ENCODE measurements at places on chromosomes 2 and 18.

- DNase-seq = no peak
These were observed 15.6 kb downstream of the SUCLG1 start for GRCh38 chr2:84443477-84443876.

GRCh38 chr18:26090130-26091046, at the start of gene SS18:
Gene SS18, minus strand, starts transcription at chr18:26090613. Its CDS starts 44 bp downstream, at chr18:26090569.
- DNase-seq = peak; percentile 95

- DNase-seq = no peak
These were observed 232.4 kb downstream of the MEIS1 start for GRCh38 chr2:66667301-66667700.

DNA sequence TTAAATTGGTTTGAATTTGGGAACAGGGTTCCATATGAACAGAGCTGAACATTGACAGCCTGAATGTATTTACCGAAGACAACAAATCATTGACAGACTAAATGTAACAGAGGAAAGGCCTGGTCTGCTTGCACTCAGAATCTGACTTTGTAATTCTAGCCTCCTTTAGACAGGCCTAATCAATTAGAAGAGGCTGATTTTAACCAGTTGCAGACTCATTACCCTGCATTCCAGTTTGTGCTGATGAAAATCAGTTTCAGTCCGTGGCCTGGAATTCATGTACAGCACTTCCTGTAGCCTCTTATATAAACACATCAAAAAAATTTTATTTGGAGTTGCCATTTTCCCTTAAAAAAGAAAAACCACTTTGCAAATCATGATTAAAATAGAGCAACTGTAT, 93.1 kb upstream of the ZFP36L2 start:
- no peak for DNase-seq

- DNase-seq = no peak
These were observed 266.6 kb downstream of the SRBD1 start for GRCh38 chr2:45344502-45344901.

GRCh38 chr2:162890690-162891311, 52.2 kb upstream of the KCNH7 start:
- DNase-seq = no peak

- DNase-seq = no peak
These were observed 64.1 kb upstream of the ADAM23 start for GRCh38 chr2:206379266-206379665.

- no peak for DNase-seq
These were observed 351.9 kb downstream of the LRRTM1 start for GRCh38 chr2:79952616-79953015.

Data from hypothalamus (tissue), 51 donors.